Stimulated activated CD4-positive, alpha-beta T cell treated with anti-CD3 and anti-CD28 coated beads, Interleukin-1b, Interleukin-23, amount 100 ng/mL, for 1 hour (primary cell): ENCODE measurements at places on chromosomes 2 and 18.

GRCh38 chr2:234633581-234634230 lies 136.8 kb upstream of the ARL4C start:
- DNase-seq: no peak

GRCh38 chr2:25833566-25833965 lies 44.7 kb downstream of the ASXL2 start:
- no peak for DNase-seq

DNA sequence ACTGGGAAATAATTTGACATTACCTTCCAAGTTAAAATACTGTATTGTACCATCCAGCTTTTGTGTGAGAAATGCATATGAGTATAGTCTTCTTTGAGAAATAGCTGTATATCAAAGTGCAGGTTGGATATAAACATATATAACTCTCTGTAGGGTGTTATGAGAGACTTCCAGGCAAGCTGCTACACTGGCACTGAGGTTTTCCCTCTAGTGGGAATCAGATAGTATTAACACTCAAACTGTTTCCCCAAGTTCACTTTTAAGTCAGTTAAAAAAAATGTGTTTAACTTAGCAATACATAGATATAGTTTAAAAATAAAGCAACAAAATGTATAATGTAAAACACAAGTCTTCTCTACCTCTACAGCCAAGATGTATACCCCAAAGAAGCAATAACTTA lies 368.4 kb upstream of the SLC8A1 start:
- no peak for DNase-seq

DNA sequence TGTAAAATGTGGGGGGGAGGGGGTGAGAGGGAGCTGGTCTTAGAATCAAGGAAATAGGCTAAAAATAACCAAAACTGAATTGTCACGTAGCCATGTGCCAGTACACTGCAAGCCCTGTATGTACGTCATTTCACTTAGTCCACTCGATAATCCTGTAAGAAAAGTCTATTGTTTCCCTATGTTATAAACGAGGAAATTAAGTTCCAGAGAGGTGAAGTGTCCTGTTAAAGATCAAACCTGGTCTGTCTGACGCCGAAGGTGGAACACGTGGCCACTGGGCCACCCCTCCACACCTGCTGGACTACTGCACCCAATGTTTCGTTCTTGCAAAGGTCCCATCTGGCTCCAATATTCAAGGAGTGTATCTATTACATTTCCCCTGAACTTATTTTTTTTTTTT lies 29.6 kb downstream of the TFCP2L1 start:
- DNase-seq: no peak
